ENCODE measurements at places on chromosomes 5 and 9.

DNA sequence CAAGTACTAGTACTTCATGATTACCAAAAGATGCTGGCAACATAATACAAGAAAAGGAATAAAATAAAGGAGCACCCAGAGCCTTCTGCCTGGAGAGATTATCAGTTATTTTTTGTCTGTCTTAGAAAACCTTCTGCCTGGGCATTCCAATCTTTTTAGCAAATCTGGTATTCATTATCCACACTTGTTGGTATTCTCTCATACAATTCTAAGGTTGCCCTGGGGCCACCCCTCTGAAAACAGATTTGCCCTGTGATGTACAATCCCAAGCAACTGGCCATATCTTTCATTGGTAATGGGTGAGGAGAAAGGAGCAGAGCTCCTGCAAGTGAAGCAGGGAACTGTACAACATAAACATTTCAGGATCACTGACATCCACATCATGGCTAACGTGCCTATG, 47.8 kb downstream of the WDR41 start:
- no peak for DNase-seq

GRCh38 chr9:90808398-90808797, 6.8 kb downstream of the SYK start:
- no peak for DNase-seq

DNA sequence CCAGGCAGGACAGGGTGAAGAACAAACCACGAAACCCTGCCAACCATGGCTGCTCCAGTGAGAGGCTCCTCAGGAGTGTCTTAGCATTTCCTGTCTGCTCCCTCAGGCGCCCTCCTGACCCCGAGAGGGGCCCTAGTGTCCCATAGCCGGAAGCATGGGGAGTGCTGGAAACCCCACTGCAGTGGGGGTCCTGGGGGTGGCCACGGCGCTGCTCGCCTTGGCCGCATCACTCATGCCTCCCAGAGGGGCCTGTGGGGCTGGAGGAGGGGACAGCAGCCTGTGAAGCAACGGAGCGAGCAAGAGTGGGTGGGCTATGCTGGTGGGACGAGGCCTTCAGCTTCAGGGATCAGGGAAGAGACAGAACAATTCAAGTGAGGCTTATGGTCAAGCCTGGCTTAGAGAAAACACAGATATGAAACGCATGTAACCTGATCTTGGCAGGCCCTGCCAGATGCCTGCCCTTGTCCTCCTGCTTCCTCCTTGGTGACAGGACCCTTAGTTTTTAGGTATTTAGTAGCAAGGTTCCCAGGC, 219.1 kb downstream of the FANCC start:
- no peak for DNase-seq

DNA sequence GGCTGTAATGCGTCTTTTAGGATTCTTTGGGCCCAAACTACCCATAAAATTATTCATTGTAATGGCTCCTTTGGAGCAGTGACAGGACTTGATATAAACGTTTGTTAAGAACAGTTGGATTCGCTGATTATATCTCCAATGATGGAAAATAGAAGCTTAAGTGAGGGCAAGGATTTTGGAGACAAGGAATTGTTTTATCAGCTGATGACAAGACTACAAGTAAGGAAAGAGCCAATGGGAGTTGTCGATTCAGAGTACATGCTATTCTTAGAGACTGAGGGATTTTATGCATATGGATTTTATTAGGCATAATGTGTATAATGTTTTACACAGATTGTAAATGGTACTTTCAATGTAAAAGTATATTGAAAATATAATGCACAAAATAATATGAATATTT, 425.5 kb upstream of the RIOK2 start:
- DNase-seq: no peak

Data from femur (tissue), 1 donor.